Activated CD8-positive, alpha-beta memory T cell treated with anti-CD3 and anti-CD28 coated beads, Interleukin-2, amount 10 ng/mL, durations not matched to agents 7 days and 5 days (primary cell): ENCODE measurements at places on chromosomes 2 and 18. TPM values are rescaled to one million over a fixed set of nuclear protein-coding genes. Genes with fewer than 3 reads are reported as not detected.

Gene FSIP2
- total RNA-seq: 0.09 TPM

Gene HOXD9
- not detected for total RNA-seq

Gene NRP2
- total RNA-seq: 5.7 TPM

Gene THUMPD2
- 16.0 TPM for total RNA-seq
